ENCODE measurements at places on chromosomes 1 and 21.

DNA sequence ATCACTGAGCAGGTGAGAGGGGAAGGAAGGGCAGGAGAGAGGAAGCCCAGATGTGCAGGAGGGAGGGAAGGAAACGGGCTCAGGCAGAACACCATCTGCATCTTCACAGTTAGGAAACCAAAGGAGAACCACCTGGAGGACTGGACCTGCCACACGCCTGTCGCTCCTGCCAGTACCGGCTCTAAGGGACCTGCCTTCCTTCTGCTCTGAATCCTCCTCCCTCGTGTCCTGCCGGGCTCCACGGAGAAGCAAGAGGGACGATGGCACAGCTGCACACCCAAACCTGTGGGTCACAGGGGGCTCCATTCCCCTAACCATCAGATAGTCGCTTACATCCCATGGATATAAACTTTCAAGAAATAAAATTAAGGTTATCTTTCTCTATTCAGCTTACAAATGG is 56.1 kb downstream of the TOR1AIP2 start:
- no peak for DNase-seq

DNA sequence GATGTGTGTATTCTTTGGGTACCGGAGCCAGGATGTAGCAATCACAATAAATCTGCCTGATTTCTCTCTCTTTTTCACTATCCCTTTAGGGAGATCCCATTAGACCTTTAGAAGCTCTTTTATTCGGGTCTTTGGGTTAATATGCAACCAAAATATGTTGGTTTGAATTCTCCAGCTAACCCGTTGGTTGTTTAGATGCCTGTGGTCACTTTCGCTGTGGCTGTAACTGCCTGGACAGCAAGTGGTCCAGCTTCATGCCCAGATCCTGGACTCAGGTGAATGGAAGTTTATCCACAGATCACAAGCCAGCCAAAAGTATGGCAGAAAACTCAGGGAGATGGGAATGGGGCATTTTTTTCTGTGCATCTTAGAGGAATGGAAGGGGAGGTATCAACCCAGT is 12.3 kb downstream of the KAZN start:
- DNase-seq = no peak

GRCh38 chr1:102219463-102219862 is 222.7 kb upstream of the OLFM3 start:
- no peak for DNase-seq

DNA sequence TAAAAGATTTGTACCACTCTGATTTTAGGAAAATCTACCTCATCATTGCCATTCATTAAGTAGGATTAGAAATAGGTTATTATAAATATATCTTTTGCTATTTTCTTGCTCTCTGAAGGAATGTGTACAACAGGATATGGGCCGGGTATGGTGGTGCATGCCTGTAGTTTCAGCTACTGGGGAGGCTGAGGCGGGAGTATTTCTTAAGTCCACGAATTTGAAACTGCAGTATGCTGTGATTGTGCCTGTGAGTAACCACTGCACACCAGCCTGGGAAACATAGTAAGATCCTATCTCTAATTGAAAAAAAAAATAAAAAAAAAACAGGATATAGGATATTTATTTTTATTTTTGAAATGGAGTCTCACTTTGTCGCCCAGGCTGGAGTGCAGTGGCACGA is 50.0 kb downstream of the CLIC4 start:
- no peak for DNase-seq

GRCh38 chr1:185886046-185886445 is 151.9 kb downstream of the HMCN1 start:
- DNase-seq = no peak

DNA sequence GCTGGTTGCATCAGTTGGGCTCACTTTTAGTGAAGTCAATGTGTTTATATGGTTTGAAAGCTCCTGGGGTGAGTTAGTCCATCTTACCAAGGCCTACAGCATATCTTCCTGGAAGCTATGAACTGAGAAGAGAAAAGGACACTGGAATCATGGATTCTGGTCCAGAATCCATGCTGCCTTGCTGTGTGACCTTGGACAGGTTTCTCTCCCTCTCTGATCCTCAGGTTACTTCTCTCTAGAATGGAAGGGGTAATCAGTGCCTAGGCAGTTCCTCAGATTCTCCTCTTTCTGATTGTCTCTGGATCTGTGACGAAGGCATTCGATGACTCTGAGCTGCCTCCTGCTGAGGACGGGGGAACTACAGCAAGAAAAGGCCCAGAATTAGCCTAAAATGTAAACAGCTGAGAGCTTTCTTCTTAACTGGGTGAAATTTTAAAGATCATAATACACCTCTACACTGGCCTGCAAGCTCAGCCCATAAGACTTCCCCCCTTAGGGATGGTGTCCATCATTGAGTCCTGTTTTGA is 425.0 kb upstream of the VAMP3 start:
- DNase-seq = no peak

DNA sequence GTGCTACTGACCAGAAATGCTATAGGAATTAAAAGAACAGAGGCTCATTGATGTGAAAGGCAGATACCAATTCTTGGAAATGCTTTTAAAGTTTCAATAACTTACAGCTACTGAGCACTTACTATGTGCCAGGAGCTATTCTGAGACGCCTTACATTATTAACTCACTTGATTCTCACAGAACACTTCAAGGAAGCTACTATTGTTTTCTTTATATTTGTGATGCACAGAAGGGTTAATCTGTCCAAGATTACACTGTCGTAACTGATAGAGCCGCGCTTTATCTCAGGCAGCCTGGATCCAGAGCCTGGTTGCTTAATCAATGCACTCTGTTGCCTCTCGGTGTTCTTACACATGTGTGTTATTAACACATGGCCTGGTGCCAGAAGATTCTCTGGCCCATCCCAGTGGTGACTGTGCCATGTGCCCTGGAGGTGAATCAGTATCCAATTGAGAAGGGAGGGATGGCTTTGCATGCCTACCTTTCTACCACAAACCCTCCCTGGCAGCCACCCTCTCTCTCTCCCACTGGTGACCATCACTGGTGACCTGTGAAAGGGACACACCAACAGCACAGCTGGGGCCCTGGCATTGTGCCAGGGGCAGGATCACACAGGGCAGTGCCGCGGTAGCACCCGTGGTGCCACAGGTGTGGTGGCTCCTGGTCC is 8.8 kb downstream of the FMO1 start:
- peak; percentile 97 for DNase-seq

DNA sequence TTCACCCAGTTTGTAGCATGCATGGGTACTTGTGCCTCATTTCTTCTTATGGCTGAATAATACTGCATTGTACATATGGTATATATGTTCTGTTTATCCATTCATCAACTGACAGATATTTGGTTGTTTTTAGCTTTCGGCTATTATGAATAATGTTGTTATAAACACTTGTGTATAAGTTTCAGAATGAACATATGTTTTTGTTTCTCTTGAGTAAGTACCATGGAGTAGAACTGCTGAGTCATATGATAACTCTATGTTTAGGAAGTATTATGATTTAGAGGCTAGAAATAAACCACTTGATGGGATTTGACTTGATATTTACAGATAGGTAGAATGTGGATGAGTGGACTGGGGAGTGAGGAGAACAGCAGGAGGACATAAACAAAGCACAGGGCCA is 48.6 kb downstream of the WNT2B start:
- DNase-seq = peak; percentile 56

DNA sequence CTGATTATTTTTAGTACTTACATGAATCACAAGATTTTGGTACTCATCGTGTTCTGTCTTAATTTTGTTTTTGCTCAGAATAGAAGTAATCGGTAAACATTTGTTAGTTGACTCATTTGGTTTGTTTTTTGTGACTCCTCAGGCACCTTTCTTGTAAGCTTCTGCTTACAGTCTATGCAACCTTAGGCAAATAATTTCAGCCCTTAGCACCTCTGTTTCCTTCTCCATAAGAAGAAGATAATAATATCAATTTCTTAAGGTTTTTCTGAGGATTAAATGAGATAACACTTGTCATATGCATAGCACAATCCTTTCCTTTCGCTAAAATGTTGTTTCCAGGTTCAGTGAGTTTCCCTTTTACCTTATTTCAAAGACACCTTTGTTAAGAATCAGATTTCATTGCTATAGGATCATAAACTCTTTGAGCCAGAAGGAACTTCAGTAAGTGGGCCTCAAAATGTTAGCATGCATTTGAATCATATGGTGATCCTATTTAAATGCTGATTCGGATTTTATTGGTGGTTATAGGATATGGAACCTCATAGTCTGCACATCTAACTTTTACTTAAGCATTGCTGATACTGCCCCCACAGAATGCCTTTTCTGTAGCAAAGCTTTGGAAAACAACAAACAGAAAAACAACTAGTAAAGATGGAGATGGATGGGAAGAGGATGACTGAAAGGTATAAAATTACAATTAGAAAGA is 272.7 kb upstream of the CACYBP start:
- DNase-seq = no peak

DNA sequence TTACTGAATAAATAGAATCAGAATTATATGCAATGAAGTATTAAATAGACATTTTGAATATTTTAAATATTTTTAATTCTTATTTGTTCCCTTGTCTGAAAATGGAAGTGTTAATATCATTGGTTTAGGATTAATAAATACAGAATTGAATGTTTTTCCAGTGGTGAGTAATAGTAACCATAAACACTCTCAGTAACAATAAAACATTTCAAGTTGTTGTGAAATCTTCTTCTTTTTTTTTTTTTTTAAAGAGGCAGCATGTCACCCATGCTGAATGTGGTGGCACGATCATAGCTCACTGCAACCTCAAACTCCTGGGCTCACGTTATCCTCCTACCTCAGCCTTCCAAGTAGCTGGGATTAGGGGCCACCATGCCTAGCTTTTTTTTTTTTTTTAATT is 86.2 kb upstream of the ZBTB18 start:
- no peak for DNase-seq

DNA sequence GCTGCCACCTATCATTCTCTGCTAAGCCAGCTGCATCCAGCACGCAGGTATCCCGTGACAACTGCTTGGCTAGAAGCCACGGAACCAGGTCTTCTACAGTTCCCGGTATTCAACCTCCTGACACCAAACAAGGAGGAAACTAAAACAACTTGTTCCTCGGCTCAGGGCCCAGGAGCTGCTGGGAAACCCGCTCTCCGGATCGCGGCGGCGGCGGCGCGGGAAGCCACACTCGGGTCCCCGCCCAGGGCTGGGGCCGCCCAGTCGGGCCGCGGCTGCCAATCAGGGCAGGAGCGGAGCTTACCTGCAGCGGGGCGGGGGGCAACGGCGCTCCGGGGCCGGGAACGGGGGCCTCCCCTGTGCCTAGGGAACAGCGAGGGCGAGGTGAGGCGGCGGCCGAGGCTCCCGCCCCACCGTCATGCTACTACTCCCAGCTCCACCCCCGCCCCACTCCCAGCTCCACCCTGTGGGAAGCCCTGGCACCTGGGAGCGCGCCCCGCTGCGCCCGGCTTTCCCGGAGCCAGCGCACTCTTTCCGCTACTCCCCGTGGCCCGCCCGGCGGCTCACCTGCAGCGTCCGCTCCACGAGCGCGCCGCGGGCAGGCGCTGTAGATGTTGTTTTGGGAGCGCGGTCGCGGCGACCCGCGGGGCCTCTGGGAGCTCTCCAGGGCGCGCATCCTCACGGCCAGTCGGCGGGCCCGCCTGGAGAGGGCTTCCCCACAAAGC is 12.1 kb downstream of the IL24 start:
- DNase-seq = peak; percentile 45

DNA sequence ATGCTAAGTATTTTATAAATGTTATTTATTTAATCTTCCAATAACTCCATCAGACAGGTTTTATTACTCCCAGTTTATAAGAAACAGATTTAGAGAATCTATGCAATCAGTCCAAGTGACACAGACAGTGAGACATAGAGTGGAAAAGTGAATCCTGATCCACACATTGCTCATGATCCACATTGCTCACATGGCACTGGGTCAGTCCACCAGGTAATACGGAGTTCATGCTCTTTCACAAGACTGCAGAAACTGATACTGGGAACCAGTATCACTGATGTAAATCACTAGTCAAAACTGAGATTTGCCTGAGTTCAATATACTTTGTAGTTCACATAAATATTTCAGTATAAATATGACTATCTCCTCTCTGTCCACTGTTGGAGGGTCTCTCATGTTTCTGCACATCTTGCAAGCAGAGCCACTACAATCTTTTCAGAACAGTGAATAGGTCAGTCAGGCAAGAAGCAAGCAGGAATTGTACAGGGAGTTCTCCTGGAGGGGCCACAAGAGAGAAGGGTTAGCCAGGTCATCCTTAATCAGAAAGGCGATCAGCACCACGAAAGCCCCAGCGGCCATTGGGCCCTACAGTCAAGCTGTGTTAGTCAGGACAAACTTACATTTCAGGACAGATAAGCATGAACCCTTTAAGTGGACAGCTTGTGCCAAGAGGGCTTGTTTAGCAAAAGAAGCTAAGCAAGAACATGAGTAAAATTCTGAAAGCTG is 275.4 kb upstream of the NR5A2 start:
- DNase-seq = peak; percentile 8

DNA sequence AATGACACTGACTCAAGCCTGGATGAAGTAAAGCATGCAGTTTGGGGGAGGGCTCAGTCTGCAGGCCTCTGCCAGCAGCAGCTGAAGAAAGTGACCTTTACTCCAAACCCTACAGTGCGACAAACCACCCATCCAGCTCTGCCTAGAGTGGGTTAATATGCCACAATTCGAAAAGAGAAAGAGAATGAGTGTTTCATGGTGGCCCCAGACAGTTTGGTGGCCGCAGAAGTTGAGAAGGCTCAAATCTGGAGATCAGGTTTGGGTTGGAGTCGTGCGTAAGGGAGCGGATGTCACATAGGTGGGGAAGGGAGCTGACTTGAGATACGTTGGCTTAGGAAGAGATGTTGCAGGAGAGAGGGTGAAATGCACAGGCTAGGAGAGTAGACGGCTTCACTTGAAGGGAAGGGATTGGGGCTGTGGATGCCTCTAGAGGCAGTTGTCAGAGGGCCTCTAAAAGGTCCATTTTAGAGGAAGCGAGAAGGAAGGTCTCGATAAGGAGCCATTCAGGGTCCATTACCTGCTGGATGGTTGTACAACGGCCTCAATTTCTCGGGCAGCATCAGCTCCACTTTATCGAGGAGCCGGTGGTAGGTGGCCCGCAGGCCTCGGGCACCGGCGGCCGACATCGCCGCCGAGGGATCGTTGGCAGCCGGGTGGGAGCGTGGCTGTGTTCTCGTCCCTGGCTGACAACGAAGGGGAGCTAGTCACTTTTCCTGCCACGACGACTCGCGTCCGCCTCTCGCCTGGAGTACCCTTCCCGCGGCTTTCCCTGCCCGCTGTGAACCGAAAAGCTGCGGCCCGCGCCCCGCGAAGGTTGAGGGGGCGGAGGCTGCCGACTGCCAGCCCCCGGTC is 1.0 kb upstream of the DCAF6 start:
- DNase-seq = peak; percentile 64

GRCh38 chr1:26075421-26076144 is 8.2 kb upstream of the TRIM63 start:
- DNase-seq = no peak

Measured in foreskin fibroblast (primary cell).